ENCODE measurements at places on chromosomes 6 and 20.

- DNase-seq, result no peak
Measured at GRCh38 chr6:79065232-79065631, 12.8 kb downstream of the PHIP start.

DNA sequence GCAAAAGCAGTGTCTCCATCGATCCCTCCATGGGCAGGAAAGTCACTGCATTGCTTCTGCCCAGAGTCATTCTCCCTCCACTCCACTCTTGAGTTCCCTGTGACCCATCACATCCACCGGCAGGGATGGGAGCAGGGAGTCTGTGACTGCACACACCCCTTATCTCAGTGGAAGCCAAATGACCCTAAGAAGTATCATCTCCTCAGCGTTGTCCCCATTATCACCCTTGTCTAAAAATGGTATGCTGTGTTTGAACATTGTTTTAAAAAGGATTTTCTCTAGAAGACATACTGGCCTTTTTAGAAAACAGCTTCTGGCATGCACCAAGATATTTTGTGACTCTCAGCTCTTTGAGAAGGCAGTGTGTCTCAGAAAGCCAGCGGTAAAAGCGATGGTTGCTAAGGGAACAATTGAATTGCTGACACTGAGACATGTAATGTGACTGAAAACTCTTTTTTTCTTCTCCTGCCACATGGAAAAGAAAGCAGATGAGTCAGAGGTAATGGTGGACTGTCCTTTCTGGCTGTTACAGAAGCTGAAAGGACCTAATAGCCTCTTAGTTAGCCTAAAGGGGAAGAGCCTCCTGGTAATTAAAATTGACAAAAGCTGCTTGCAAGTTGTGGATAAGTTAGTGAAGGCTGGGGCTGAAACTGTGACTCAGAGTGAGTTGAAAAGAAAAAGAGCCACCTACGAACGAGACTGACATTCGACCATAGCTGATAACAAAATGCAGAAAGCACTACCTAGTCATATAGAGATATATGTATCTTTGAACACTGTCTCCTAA lies 120.5 kb downstream of the MAP3K7 start:
- no peak for DNase-seq

DNA sequence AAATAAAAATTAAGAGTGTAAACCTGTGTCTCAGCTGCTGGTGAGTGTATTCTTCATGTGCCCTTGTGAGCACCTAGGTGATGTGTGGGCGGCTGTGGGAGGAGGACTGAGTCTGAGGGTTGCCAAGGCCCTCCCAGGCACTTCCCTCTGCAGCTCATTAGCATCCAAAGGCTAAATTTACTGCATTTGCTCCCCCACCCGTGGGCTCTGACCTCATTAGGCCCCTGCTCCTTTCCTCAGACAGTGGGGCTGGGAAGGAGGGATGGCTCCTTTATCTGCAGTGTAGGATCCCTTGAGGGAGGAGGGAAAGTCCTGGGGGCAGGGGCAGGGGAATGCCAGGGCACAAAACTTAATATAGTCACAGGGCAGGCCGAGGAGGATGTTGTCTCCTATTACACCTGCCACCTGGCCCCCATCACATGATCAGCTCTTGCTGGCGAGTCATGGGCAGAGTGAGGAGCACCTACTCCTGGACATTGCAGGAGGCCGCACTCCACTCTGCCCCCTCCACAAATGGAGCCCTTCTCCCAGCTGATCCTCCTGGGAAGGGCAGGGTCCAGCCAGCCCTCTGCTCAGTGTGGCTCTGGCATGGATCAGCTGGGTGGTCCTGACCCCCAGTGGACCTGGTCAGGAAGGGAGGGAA lies 133.2 kb downstream of the MRPL14 start:
- DNase-seq, result no peak

DNA sequence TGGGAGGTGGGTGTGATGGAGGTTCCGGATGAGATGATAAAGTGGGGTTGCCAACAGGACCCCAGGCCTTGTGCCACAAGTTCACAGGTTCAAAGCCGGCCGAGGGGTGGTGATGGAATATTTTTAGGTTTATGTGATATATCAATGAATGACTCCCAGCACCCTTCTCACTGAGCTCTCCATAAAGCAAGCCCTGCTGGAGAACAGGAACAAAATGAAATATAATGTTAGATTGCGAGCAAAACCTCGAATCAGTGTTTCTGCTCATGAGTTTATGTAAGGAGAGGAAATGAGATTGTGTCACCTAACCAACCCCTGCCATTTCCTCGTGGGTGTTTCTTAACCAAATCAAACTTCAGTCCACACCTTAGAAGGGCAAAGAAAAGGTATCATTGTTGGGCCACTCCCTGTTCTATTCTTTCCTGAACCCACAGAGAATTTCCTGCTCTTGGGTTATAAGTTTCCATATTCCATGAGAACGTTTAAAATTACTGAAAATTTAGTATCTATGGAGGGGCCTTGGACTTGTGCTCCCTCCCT lies 192.2 kb upstream of the EXOC2 start:
- DNase-seq, result no peak

GRCh38 chr6:40438246-40438887 lies 148.8 kb downstream of the LRFN2 start:
- DNase-seq, result no peak

GRCh38 chr20:32559205-32559752 lies 25.9 kb downstream of the NOL4L start:
- no peak for DNase-seq

DNA sequence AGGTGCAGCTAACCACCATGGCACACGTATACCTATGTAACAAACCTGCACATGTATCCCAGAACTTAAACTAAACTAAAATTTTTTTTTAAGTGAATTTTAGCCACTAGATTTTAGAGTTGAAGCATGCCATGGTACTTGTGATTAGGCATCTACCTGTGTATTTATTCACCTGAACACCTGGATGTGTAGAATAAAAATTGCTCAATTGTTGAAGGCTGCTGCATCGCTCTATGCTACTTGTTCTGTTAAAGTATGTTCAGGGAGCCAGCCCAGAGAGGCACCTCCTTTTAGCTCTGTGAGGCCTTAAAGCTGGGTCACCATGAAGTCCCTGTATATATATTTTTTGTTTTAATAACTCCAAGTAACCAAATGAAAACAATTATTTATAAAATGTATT lies 28.3 kb downstream of the SLC22A3 start:
- no peak for DNase-seq

DNA sequence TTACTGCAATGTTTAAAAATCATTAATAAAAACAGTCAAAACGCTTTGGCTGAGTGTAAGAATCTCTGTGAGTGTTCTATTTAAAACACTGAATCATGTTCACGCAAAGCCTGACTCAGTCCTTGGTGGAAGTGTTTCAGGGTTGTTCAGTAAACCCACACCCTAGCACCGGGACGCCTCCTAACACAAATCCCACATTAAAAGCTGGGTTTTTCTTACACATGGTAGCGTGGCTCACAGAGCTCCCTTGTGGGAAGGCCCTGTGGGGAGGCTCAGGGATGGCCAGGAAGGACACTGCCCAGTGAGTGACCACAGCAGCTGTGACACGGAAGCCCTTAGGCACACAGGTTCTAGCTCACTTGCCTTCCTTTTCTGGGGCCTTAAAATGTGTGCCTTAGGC lies 80.2 kb downstream of the GMPR start:
- DNase-seq, result no peak

DNA sequence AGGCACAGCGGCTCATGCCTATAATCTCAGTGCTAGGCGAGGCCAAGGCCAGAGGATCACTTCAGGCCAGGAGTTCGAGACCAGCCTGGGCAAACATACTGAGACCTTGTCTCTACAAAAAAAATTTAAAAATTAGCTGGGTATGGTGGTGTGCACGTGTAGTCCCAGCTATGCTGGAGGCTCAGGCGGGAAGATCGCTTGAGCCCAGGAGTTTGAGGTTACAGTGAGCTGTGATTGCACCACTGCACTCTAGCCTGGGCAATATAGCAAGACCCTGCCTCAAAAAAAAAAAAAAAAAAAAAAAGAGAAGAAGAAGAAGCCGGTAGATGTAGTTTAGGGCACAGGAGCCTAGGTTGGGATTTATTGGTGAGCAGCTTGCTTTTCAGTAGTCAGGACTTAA lies 20.7 kb downstream of the MTHFD1L start:
- DNase-seq, result no peak

- DNase-seq, result no peak
Measured at GRCh38 chr6:89894169-89894568, at the start of gene GJA10. Gene GJA10 (plus strand): TSS chr6:89894469. CDS start chr6:89894469, 0 bp downstream.

- DNase-seq, result no peak
Measured at GRCh38 chr6:17998003-17998402, 10.6 kb upstream of the KIF13A start.

DNA sequence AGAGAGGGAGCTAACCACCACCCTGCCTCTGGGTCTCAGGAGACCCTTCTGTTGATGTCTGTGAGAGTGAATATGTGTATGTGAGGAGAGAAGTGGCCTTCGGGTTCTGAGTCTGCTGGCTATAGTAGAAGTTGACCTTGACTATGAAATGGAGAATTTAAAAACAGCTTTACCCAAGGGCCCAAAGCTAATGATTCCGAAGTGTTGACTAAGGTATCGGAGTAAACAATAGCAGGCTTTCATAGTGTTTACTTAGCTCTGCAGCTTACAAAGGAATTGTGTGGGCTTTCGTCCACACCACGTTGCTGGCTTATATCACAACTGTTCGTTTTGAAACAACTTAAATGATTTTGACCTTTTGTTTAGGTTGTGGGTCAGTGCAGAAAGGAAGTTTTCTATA lies 126.5 kb upstream of the JAG1 start:
- DNase-seq, result no peak
